ENCODE measurements at places on chromosomes 12 and 14.

DNA sequence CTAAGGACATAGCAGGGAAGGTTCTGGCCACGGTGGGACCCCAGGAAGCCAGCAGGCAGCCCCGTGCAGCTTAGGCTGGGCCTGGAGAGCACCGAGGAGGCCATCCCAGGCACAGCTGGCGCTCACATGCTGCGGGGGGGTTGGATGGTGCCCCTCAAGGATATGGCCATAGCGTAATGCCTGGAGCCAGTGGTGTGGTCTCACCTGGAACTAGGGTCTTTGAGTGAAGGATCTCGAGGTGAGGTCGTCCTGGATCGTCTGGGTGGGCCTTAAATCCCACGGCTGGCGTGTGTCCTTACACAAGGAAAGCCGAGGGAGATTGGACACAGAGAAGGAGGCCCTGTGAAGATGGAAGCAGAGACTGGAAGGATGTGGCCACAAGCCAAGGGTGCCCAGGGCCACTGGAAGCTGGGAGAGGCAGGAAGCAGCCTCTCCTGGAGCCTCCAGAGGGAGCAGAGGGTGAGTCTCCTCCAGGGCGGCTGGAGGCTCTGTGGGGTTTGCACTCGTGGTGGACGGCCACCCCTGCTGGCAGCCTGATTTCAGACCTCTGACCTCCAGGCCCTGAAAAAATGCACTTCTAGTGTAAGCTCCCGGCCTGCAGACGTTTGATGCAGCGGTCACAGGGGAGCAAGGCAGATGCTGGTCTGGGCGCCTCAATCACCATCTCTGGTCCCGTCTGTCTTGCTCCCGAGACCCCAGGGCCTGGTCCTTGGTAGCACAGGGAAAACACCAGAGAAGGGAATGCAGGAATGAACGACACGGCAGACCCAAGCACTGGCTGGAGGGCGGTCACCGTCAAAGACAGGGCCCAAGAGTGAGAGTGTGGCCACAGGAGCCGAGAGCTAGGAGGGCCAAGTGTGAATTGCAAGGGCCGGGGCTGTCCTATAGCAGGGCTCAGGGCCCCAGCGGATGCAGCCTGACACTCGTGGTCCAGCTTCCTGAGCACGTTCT is 218.6 kb downstream of the KIF26A start:
- no peak for DNase-seq

- no peak for DNase-seq
Measured at GRCh38 chr12:15679151-15679550, 110.0 kb downstream of the EPS8 start.

GRCh38 chr12:53380794-53381730 is 1.1 kb downstream of the SP1 start:
- no peak for DNase-seq

- no peak for DNase-seq
Measured at GRCh38 chr12:75894965-75895754, 136.4 kb downstream of the PHLDA1 start.

DNA sequence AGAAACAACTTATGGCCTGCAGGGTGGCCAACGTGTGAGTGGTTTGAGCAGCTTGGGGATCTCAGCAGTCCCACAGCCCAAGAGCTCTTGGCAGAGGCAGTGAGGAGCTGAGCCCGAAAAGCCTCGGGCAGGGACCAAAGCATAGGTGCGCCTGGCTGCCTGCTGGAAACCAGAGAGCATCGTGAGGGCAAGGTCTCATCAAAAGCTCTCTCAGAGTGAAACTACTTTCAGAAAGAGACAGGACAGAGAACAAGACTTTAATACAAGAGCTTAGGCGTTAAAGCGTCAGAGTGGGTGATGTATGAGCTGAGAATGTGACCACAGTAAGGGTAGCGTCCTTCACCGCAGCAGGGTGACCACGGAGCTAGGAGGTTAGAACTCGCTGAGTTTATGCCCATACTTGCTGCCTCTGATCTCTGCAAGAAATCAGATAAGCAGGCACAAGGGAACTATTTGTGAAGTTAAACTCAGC is 30.8 kb downstream of the LGMN start:
- no peak for DNase-seq

- DNase-seq: no peak
Measured at GRCh38 chr12:122166422-122167349, 7.3 kb downstream of the IL31 start.

- no peak for DNase-seq
Measured at GRCh38 chr14:101708853-101709532, 52.5 kb upstream of the PPP2R5C start.

DNA sequence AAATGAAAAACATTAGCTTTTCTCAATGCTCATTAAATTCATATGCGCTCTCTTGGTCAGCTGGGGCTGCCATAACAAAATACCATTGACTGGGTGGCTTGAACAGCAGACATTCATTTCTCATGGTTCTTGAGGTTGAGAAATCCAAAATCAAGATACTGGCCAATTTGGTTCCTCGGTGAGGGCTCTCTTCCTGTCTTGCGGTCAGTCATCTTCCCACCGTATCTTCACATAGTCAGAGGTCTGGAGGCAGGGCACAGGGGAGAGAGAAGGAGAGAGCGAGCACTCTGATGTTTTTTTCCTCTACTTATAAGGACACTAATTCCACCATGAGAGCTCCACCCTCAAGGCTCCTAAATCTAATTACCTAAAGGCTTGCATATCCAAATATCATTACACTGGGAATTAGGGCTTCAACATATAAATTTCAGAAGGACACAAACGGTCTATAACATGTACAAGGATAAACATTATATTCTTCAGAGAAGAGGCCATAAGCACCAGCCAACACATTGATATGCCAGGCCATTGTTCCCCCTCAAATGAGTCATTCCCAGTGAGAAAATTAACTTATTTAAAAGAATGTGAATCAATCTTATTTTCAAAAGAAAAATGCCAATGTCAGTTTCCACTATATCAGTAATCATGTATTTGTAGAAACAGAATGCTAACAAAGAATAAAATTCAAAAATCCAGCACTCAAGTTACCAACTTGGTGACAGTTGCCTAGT is 152.2 kb downstream of the BTG1 start:
- DNase-seq: no peak

DNA sequence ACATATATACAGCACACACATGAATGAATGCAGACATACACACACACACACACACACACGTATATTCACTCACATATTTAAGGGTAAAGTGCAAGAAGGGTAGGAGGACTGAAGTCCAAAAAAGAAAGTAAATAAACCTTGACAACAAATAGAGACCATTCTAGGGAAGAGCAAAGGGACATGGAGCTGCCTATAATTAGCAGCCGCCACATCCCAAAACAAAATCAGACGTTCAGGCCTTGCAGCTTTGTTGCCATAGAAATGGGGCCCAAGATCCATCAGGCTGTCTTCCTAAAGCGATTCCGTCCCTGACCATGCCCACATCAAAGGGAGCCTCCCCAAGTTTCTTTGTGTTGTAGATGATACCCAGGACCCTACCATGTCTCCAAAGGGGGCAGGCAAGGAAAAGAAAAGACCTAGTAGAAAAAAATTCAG is 703.5 kb upstream of the TBX3 start:
- no peak for DNase-seq

GRCh38 chr14:68701001-68701741 is 91.7 kb downstream of the ZFP36L1 start:
- DNase-seq: no peak

GRCh38 chr14:103867523-103867953 is 20.2 kb upstream of the PPP1R13B start:
- no peak for DNase-seq

DNA sequence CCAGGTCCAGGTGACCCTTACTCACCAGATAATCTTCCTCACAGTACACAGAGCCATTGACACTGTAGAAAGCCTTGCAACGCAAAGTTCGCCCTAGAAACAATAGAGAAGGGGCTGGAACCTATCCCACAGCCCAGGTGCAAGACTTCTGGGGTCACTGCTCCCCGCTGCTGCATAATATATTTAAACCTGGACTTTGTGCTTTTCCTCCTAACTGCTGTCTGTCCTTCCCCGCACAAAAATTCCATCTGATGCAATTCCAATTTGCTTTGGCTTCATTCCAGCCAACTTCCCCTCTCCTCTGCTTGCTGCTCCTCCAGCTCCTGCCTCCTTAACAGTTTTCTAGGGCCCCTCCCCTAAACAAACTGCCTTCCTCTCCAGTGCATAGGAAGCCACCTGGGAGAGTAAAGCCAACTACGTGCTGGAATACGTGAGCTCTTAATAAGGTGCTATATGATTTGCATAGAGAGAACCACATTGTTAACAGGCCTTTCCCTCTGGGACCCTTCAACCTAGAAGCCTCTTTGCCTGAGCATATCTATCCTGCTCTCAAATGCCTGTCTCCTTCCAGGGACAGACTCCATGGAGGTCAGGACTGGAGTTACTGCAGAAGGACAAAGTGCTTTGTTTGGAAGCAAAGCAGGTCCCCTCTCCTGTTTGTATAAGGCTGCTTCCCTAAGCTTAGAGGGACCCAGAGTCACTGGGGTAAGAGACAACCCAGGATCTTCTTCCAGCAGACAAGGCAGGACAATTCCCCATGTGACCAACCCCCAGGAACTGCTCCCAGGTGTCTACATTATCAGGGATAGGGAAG is 5.5 kb downstream of the AJUBA start:
- DNase-seq: no peak

- no peak for DNase-seq
Measured at GRCh38 chr14:58739674-58740073, 101.9 kb downstream of the DACT1 start.

DNA sequence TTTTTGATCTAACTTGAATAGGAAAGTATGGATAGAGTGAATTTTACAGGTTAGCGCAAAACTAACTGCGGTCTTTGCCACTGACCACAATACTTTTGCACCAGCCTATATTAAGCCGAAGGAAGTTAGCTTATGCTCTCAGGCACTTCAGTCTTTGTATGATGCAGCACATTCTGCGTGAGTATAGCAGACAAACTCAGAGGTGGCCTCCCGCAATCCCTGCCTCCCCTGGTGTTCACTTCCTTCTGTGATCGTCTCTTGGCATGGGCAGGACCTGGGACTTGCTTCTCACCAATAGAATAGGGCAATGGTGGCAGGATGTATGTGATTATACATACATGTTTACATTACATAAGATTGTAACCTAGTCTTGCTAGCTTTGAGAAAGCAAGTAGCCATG is 10.3 kb upstream of the SLC6A13 start:
- no peak for DNase-seq

- no peak for DNase-seq
Measured at GRCh38 chr14:77924141-77924948, 124.4 kb downstream of the ADCK1 start.

DNA sequence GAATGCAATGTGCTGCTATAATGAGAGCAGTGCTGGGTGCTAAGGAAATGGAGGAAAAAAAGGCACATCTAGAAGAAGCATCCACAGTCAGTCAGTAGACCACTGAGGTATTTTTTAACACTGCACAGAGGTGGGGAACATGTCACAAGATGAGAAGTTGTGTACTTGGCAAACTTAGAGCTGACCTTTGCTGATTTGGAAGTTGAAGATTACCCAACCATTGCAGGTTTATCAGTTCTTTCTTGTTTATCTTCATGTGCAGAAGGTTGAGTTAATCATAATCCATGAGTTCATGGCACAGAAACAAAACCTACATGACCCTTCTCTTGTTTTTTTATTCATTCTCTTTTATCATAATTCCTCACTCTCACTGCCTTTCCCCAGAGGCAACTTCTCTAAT is 3.2 kb upstream of the PAH start:
- no peak for DNase-seq

DNA sequence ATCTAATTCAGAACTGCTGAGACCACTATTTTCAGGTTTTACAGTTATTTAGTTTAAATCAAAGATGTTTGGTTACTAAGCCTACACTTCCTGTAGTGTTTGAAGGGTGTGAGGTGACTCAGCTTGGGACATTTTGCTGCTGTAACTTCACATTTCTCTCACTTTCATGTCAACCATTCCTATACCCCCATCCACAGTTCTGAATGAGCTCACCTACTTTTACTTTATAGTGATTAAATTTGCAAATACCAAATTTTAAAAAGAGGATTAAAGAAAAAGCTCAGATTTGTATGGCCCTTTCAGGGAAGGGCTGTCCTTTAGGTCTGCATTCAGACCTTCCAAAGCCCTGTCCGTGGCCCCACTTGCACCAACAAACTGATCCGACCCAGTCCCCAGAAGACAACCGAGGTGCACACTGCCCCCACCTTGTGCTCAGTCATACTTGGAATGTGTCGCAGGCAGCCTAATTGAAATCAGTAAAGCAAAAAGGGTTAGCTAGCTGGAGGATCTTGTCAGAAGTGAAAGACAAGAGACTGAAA is 174.4 kb downstream of the MON2 start:
- peak; percentile 55 for DNase-seq

DNA sequence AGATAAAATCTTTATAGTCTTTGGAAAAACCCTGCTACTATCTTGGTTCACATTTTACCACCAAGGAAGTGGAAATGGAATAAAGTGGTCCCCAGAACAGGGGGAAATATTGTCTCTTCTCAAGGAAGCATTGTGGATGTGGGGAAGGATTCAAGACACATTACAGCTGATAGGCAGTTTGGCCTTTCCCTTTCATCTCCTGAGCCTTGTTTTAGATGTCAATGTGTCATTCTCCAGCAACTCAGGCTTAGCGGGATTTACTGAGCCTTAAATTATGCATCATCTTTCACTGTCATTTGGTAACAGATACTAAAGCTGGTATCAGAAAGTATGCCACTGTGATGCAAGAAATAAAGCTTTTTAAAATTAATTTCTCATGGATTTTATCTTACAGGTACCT is 136.2 kb downstream of the STXBP6 start:
- no peak for DNase-seq

DNA sequence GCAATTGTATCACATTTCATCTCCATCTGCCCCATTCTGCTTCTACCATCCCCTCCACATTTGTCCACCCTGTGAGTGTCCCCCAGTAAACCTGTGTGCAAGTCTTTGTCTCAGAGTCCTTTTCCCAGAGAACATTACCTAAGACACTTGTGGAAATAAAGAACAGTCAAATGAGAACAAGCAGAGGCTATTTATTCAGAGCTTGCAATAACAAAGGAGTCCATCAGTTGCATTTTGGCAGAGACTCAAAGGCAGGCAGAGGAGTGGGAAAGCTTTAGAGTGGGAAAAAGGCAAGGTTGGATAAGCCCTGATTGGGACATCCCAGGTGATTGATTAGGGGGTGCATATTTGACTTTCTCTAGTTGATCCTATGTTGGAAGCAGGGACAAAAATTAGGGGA is 18.2 kb upstream of the PPFIBP1 start:
- DNase-seq: no peak

All from Jurkat, Clone E6-1 (cell line).